ENCODE measurements at places on chromosomes 1 and 21. TPM values are rescaled to one million over a fixed set of nuclear protein-coding genes. Genes with fewer than 3 reads are reported as not detected.

Gene KCNT2
- total RNA-seq: 126 TPM

DNA sequence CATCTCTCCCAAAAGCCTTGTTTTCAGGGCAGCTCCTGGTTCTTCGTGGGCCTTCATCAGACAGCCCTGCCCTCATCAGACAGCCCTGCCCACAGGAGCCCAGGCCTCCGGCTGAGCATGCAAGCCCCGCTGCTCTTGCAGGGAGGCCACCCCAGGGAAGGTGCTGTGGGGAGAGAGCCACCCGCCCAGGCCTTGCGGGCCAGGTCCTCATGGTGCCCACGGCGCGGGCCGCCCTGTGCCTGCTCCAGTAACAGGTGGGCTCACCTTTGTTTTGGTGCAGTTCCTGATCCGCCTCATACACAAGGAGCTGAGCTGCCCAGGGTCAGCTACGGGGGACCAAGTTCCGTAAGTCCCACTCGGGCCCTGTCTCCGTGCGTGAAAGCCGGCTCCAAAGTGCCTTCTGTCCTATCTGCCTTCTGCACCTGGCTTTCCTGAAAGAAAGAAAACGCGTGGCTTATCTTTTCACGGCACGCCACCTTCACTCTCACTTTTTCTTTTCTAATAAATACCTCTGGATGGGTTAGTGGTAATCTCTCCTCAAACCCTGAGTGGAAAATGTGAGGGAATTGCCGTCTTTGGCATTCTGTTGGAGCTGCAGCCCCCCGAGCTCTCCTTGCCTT is 65.9 kb downstream of the SLC37A1 start:
- H3K27me3 ChIP-seq: no peaks in the 10 kb centered on the region
- no peaks in the 10 kb centered on the region for H3K4me1 ChIP-seq
- no peak overlapping the region for H3K4me3 ChIP-seq

DNA sequence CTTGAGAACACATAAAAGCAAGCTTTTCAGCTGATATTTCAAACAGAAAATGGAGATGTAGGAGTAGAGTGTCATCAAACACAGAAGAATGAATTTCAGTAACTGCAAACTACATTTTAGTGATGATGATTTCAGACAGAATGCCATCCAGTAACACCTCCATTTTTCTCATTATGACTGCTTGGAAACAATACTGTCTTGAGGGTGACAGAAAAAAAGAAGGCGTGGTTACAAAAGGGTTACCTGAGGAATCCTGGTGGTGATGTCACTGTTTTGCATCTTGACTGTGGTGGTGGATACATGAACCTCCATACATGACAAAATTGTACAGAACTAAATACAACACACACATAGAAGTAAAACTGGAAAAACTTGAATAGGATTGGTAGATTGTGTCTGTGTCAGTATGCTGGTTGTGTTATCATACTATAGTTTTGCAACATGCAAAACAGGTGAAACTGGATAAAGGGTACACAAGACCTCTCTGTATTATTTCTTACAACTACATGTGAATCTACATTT is 375.9 kb downstream of the PTBP2 start:
- H3K4me1 ChIP-seq: peaks cover 8% of the 10 kb centered on the region
- H3K36me3 ChIP-seq: no peaks in the 10 kb centered on the region
- no peak overlapping the region for H3K27ac ChIP-seq
- no peaks in the 10 kb centered on the region for H3K27me3 ChIP-seq
- no peak overlapping the region for H3K4me3 ChIP-seq
- DNase-seq: no peak

DNA sequence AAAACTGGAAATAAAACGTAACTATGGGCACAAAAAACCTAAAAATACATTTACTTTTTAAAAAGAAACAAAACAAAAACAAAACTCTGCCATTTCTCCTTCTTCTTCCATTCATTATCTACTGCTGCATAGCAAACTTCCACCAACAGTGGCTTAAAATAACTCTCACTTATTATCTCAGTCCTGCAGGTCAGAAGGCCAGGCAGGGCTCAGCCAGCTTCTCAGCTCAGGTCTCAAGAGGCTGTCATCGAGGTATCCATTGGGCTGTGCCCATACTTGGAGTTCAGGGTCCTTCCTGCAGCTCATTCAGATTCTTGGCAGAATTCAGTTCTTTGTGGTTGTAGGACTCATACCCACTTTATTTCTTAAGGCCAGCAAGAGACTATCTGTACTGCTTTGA is 352.7 kb upstream of the PLD5 start:
- no peak overlapping the region for H3K27ac ChIP-seq
- no peaks in the 10 kb centered on the region for H3K27me3 ChIP-seq
- DNase-seq: no peak
- no peaks in the 10 kb centered on the region for H3K4me1 ChIP-seq

DNA sequence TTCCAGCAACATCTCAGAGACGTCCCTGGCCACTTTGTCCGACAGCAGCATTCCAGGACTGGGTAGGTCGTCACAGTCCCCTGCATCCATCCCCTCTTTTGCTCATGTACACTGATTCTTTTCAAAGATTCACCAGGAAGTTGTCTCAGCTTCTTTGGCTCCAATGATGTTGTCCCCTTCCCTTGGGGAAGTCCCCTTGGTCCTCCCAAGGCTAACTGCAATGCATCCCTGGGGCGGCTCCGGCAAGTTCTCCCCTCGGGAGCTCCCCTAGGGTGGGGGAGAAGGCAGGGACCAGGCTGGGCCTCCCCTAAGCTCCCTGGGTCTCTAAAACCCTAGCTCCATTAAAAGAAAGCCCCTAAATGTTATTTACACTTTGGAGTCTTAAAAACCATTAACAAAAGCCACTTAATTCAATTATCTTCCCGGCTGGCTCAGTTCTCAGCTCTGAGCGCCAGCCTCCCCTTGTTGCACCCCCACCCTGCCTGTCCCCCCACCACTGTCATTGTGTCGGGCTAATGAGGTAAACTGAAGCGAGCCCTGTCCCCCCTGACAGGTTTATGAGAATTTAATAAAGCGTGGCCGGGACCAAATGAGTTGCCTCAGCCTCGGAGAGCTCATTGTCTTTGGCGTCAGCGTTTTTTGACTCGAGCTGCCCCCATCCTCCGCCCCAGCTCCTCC is 25.3 kb downstream of the KNCN start:
- no peak overlapping the region for H3K27ac ChIP-seq
- H3K36me3 ChIP-seq: no peaks in the 10 kb centered on the region
- DNase-seq: no peak
- H3K27me3 ChIP-seq: peaks cover 20% of the 10 kb centered on the region
- H3K4me1 ChIP-seq: peaks cover 2% of the 10 kb centered on the region
- H3K4me3 ChIP-seq: no peak overlapping the region

DNA sequence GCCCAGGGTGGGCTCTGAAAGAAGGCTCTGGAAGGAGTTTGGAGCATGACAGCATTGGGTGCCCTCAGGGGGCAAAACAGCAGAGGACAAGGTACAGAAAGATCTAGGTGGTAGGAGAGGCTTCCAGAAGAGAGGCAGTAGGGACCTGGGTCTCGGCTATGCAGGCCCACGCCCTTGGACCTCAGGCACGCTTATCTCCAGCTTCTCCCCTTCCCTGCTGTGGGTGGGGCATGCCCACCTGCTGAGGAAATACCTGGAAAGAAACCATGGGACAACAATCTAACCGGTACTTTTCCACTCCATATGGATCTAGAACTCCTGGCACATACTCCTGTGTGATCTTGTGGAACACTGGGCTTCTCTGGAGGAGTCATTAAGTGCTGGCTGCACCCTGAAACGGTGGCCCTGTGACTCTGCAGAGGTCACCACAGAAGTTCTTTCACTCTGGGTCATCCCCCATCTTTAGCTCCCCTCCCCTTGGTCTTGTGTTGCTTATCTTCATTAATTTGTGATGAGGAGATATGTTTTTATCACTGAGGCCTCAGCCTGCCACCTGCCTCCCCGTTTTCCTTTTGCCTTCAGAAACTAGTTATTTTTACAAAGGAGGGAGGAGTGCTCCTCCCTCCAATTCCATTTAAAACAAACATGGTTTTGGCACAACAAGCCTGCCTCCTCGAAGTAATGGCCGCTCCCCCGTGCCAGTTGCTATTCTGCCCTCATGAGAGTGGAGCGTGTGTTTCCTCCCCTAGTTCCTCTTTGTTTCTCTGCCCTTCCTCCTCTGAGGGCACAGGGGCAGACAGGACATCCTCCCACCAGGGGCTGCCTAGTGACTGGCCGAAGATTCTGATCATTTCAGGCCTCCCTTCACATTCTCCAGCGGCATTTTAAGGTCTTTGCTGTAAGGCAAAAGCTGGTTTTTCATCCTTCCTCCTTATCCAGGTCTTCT is 78.0 kb upstream of the ATP5PO start:
- no peaks in the 10 kb centered on the region for H3K4me1 ChIP-seq
- H3K4me3 ChIP-seq: no peak overlapping the region
- peaks cover 13% of the 10 kb centered on the region for H3K36me3 ChIP-seq
- DNase-seq: no peak
- H3K27me3 ChIP-seq: no peaks in the 10 kb centered on the region

GRCh38 chr1:208874915-208875314 is 630.7 kb upstream of the PLXNA2 start:
- DNase-seq: peak; percentile 13
- H3K27ac ChIP-seq: no peak overlapping the region
- H3K4me3 ChIP-seq: no peak overlapping the region

GRCh38 chr1:180168786-180169639 is 14.3 kb downstream of the QSOX1 start:
- peak overlapping the region; percentile 15 for H3K4me3 ChIP-seq
- H3K36me3 ChIP-seq: peaks cover 13% of the 10 kb centered on the region
- H3K27ac ChIP-seq: no peak overlapping the region
- H3K27me3 ChIP-seq: peaks cover 24% of the 10 kb centered on the region
- peak; percentile 76 for DNase-seq
- peaks cover 42% of the 10 kb centered on the region for H3K4me1 ChIP-seq

Measured in glutamatergic neuron (in vitro differentiated cells).